Metanephros (tissue), 2 donors: ENCODE measurements at places on chromosomes 6 and 20. TPM values are rescaled to one million over a fixed set of nuclear protein-coding genes. Genes with fewer than 3 reads are reported as not detected.

The CTCFL gene
- 0.88 TPM for total RNA-seq

The SLC17A3 gene
- 0.12 TPM for total RNA-seq

The SLC44A4 gene
- 28.4 TPM for total RNA-seq

The FRMD1 gene
- total RNA-seq: 6.9 TPM

The GLP1R gene
- 0.82 TPM for total RNA-seq

The PAK5 gene
- total RNA-seq: 0.06 TPM

The DEFB132 gene
- total RNA-seq: 0.18 TPM

The PSMF1 gene
- total RNA-seq: 49.5 TPM

The PNRC1 gene
- 182 TPM for total RNA-seq

The WFDC2 gene
- total RNA-seq: 77.5 TPM
